Activated CD4-positive, CD25-positive, alpha-beta regulatory T cell (primary cell): ENCODE measurements at places on chromosomes 2 and 18.

GRCh38 chr2:138490673-138491494, 10.7 kb upstream of the SPOPL start:
- no peak for DNase-seq

DNA sequence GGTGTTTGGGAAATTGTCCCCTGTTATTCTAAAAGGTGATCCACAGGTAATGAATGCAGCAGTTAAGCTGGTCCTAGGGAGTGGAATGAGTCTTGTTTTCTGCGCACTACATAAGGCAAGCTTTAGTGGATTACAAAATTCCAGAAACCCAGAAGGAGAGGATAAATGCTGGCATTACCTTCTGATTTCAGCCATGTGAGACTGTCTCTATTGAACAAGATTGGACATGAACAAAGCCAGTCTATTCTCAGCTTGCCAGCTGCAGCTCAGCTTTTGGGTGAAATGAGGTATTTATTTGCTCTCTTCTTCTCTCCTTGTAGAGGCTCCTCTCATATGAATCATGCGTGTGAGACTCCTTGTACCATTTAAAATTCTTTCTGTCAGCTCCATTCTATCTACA, 944.9 kb downstream of the CNTNAP5 start:
- DNase-seq, result no peak

- DNase-seq, result peak; percentile 6
These were observed 280 bp upstream of the CYP1B1 start for GRCh38 chr2:38076152-38076709.

DNA sequence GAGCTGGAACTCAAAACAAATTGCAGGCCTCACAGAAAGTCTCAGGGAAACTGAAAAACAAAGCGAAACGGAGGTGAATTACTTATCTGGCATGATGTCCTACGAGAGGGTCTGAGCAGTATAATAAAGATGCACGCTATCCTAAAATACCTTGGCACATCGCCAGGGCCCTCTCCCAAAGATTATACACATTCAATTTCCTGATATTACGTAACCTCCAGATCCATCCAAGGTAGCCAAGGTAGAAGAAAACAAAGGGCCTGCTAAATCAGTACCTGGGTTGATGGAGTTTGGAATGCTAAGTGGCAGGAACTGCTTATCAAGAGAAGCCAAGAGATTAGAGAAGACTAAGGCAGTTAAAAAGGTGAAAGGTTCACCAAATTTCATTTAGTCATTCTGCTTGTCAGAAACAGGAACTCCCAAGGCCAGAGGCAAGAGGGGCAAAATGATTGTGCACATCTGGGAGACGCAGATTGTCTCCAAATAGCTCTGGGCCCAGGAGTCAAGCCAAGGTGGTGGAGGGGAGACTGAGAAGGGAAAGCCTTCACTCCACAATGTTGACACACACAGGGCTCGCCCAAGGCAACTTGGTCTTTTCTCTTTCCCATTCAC, 236.8 kb upstream of the ATP5MC3 start:
- no peak for DNase-seq

- no peak for DNase-seq
These were observed 29.3 kb downstream of the AQP12A start for GRCh38 chr2:240720686-240721595.

DNA sequence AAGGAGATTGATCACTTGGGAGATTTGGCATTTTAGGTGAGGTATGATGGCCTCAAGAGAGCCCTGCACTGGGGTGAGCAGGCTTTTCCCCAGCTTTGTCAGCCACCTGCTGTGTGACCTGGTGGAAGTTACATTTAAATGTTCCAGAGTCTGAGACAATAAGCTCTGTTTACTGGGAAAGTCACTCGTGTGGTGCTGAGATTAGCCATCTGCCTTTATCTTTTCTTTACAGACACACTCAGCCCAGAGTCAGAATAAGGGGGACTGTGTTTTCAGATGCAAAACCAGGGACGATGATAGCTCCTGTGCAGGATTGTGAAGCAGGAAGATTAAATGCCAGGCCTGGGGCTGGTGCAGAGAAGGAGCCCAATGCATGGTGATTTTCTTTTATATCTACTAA, 47.9 kb downstream of the SH3RF3 start:
- DNase-seq, result no peak

DNA sequence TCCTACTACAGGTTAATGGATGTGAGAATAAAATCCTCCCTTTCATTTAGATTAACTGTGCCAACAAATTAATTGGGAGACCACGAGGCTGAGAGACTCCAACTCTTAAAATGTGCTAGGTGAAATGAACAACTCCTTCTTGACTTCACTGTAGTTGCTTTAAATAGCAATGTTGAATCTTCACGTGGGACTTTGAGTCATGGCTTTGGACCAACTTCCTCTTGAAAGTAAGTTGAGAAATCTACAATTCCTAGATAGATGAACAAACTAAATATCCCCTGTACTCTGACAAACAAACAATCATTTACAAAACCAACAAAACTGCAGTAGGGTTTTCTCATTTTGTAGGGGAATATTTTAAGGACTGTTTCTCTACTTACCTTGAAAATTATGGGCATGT, 291.9 kb upstream of the SPRED2 start:
- no peak for DNase-seq
